Activated CD8-positive, alpha-beta T cell treated with anti-CD3 and anti-CD28 coated beads, Interleukin-2, amount 10 ng/mL, durations not matched to agents 7 days and 5 days (primary cell): ENCODE measurements at places on chromosomes 2 and 18. TPM values are rescaled to one million over a fixed set of nuclear protein-coding genes. Genes with fewer than 3 reads are reported as not detected.
A peak's percentile ranks its signal among the peaks of the same experiment; 100 is the strongest.

Gene CD302
- total RNA-seq: 0.08 TPM

Gene RBFA
- 26.2 TPM for total RNA-seq

GRCh38 chr2:183192343-183192742 lies 68.1 kb downstream of the NUP35 start:
- H3K4me3 ChIP-seq: no peak overlapping the region
- H3K36me3 ChIP-seq: peaks cover 34% of the 10 kb centered on the region
- no peak for DNase-seq
- H3K27me3 ChIP-seq: no peaks in the 10 kb centered on the region
- H3K27ac ChIP-seq: no peak overlapping the region
- no peaks in the 10 kb centered on the region for H3K4me1 ChIP-seq

DNA sequence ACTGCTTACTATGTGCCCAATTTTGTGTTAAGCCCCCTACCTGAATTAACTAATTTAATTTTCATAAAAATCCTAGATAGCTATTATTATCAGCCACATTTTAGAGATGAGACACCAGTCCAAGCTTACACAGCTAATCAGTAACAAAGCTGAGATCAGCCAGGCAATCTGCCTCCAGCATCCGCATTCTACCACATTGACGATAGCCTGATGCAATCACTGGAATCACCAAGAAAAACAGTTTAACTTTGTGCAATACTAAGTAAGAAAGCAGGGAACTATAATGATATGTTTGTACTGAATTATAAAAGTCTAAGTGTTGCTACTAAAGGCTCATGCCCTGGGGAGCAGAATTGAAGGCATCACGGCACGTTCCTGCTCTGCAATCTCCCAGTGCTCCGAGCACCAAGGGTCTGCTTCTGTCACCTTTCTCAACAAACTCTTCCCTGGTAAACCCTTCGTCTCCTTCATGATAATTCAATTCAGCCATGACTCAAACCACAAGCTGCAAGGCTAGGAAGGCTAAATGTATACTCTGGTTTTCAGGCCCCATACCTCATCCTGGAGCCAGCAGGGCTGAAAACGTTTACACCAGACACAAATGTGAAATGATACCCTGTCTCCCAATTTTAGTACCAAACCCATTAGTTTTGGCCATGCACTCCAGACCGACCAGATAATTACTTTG lies 19.4 kb downstream of the KANSL3 start:
- H3K36me3 ChIP-seq: peaks cover 56% of the 10 kb centered on the region
- peak overlapping the region; percentile 4 for H3K27ac ChIP-seq
- H3K4me1 ChIP-seq: peaks cover 39% of the 10 kb centered on the region

GRCh38 chr2:68319398-68320117 lies at the start of gene CNRIP1:
Gene CNRIP1 (minus strand): TSS chr2:68319949. CDS start chr2:68319400, 549 bp downstream.
- peak within 1 kb of the TSS; percentile 43 for H3K4me3 ChIP-seq
- no peak within 1 kb of the TSS for H3K27ac ChIP-seq
- no peaks in the 10 kb centered on the region for H3K36me3 ChIP-seq
- DNase-seq: no peak
- peaks cover 64% of the 10 kb centered on the region for H3K27me3 ChIP-seq
- H3K4me1 ChIP-seq: peaks cover 5% of the 10 kb centered on the region

DNA sequence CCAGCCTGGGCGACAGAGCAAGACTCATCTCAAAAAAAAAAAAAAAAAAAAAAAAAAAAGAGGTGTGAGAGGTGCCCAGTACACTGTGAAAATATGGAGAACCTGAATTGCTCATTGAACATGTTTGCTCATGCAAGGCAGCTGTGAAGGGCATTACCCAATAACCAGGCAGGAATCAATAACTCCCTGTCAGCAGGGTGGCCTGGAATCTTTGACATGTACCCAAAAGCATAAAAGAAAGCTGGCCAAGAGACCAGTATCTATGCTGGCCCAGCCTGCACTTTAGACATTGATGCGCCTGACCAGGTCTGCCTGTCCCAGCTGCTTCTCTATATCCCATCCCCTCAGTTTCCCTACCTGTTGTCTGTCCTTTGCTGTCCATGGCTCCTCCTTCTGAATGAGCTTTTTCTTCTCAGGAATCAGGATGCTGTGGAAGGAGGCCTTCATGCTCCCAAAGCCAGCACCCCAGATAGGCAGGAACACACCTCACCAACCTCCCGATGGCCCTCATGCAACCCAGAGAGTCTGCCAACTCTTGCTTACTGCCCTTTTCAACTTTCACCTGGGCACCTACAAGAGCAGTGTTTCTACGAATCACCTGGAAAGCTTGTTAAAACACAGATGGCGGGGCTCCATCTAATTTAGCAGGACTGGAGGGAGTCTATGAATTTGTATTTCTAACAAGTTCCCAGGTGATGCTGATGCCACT lies 83.4 kb upstream of the PPP1CB start:
- H3K4me1 ChIP-seq: no peaks in the 10 kb centered on the region
- no peak overlapping the region for H3K4me3 ChIP-seq
- no peaks in the 10 kb centered on the region for H3K36me3 ChIP-seq
- DNase-seq: no peak
- no peak overlapping the region for H3K27ac ChIP-seq

GRCh38 chr18:24546307-24546706 lies 85.9 kb downstream of the HRH4 start:
- DNase-seq: no peak
- H3K4me1 ChIP-seq: no peaks in the 10 kb centered on the region
- H3K27me3 ChIP-seq: peaks cover 8% of the 10 kb centered on the region
- no peaks in the 10 kb centered on the region for H3K36me3 ChIP-seq

- H3K4me3 ChIP-seq: no peak overlapping the region
- DNase-seq: no peak
- H3K27me3 ChIP-seq: peaks cover 2% of the 10 kb centered on the region
- no peaks in the 10 kb centered on the region for H3K36me3 ChIP-seq
Observed at GRCh38 chr2:23540804-23541360, 155.9 kb downstream of the KLHL29 start.

DNA sequence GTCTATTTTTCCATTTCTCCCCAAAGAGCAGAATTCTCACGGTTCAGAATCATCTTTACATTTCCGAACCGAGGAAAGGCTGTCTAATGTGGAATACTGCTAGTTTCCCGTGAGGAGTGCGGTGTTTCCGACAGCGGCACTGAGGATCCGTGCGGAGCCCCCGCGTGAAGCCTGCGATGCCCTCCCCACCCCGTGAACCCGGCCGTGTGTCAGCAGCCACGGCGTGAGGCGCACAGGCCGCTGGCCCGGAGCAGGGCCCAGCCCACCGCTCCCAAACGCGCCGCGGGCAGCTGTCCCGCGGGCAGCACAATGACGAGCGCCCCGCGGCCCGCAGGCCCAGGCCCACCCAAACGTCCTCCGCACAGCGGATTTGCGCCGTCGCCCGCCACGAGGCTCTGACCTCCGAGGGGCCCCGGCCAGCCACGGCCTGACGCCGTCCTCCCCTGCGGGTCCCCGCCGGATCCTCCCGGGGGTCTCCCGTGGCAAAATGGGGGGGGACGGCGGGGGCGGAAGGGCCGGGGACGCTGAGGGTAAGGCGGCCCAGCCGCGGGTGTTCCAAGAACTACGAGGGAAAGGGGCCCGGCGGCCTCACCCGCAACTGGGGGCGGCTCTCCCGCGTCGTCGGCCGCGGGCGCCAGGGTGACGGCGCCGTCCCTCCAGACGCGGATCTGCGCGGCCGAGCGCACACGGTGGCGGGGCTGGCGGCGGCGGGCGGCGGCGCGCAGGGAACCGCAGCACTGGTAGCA lies 796 bp downstream of the SPIRE1 start:
- peaks cover 23% of the 10 kb centered on the region for H3K4me1 ChIP-seq
- peak; percentile 27 for DNase-seq
- peaks cover 4% of the 10 kb centered on the region for H3K36me3 ChIP-seq
- peaks cover 19% of the 10 kb centered on the region for H3K27me3 ChIP-seq
